CD4-positive, alpha-beta T cell treated with Interleukin-2 at 100 ng/mL for 4 hours (primary cell): ENCODE measurements at places on chromosomes 12 and 14.

- DNase-seq: no peak
Observed at GRCh38 chr12:105092336-105092735, 8.1 kb upstream of the ALDH1L2 start.

GRCh38 chr12:1632702-1633101, 3.7 kb downstream of the WNT5B start:
- DNase-seq: no peak

DNA sequence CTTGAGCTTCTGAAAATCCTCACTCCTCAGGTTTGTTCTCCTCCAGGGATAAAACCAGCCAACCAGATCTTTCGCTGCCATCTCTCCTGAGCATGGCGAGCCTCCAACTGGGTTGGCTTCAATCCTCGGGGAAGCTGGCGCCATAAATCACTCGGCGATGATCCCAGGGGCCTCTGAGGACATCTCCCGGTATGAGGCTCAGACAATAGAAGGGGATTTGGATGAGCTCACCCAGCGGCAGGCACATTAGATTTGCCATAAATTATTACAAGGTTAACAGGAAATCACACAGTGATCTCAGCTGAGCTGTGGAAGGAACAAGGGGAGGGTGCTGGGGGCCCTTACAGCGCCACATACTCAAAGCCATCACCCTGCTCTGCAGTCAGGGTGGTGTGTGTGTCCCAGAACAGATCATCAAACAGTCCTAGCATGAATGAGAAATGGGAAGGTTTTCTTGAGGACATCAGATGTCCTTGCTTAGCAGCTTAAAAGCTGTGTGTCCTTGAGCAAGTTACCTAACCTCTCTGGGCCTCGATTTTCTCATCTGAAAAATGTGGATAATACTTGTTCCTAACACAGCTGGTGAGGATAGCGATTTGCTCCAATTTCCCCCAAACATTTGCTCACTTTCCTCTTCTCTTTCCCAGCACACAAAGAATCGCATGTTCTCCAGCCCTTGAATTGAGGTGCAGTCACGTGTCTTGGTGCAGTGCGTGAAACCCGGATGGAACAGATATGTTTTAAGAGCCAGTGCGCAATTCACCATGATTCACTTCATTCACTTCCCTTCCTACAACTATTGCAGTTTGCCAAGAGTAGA, 142.8 kb downstream of the SCARB1 start:
- no peak for DNase-seq

- no peak for DNase-seq
Observed at GRCh38 chr14:77099425-77100167, 1.5 kb downstream of the CIPC start.

DNA sequence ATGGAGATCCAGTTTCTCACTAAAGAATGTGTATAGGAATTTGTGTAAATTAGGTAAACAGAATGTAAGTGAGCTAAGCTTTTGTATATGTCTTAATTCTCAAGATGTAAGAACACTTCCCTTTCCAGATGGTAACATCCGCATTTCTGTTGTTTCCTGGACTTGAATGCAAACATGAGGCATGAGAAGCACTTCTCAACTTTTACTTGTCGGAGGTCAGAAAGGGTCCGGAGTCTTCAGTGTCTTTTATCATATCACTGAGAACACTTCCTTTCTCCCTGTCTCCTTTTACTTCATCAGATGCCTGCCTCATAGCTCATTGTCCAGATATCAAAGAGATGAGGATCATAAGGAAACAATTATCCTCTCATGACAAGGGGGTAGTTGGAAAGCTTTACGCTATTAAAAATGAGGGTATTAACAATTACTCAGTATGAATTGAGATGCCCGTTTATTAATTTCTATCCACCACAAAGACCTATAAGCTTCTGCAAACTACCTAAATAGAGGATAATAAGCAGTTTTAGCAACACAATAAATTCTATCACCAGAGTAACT, 214.1 kb upstream of the FLRT2 start:
- DNase-seq: no peak

DNA sequence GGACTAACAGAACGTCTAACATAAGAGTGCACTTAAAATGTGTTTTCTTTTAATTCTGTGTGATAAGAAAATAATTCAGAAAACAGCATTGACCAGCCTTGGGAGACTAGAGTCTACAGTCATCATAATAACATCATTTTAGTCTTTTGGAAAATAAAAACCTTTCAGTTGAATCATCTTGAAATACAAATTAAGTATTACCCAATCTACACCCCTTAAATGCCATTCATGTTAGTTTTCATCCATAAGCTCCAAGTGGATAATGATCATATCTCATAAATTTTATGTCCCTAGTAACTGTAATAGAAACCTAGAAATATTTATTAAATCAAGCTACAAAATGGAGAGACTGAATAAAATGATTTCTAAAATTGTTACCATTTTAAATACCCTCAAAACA, 32.4 kb downstream of the EPS8 start:
- DNase-seq: no peak

DNA sequence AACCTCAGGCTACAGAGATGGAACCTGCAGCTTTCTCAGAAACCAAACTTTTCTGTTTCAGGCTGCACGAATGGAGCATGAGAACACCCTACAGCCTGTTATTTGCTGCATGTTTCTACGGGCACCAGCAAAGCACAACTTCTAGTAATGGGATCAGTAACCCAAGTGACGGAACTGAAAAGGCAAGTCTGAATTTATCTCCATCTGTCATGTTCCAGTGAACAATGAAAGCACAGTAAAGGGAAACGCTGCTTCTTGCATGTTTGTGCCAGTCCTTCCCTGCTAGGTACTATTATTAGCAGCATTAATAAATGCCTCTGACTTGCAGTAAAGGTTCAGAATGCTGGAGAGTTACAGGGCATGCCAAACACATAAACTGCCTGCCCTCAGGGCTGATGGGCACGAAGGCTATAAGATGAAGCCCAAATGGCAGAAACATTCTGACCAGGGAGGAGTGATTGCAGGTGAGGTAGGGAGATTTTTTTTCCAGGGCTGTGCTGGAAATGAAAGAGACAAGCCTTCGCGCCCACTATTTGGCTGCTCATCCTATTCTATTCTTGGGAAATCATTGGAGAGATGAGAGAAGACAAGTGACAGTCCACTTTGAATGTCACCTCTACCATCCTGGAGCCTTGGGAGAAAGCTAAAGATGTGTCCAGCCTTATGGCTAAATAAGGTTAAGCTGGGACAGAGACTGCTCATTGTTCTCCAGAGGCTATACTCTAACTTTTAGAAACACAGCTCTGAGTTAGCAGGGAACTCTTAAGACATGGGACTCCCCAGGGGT, 100.4 kb upstream of the PLXNC1 start:
- no peak for DNase-seq

DNA sequence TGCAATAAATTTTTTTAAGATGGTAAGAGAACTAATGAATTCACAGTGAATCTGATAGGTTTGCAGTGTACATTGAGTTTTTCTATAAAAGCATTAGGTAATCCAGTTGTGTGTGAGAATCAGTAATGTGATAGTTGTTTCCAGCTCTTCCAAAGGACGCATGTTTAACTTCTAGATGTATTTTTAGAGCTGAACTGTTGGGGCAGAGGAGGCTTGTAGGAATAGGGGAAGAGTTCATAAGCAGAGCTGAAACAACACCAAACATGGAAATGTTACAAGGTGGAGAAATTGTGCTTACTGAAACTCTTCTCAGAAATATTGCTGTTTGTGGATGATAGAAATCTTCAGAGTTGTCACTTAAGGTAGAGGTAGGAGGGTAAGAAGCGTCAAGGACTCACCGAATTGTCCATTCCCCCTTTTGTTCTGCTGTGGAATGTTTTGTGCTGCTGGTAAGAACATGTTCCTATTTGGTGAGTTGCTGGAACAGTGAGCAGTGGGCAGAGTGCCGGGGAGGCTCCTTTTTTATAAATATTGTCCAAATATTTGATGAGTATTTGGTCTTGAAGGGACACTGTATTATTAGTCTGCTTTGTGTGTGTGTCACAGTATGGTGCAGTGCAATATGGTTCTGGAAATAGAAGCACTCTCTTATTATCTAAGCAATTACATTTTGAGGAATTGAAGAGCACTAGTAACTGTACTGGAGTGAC, 76.7 kb downstream of the ANO6 start:
- DNase-seq: no peak

GRCh38 chr14:50739186-50739585, 71.1 kb upstream of the SAV1 start:
- no peak for DNase-seq

DNA sequence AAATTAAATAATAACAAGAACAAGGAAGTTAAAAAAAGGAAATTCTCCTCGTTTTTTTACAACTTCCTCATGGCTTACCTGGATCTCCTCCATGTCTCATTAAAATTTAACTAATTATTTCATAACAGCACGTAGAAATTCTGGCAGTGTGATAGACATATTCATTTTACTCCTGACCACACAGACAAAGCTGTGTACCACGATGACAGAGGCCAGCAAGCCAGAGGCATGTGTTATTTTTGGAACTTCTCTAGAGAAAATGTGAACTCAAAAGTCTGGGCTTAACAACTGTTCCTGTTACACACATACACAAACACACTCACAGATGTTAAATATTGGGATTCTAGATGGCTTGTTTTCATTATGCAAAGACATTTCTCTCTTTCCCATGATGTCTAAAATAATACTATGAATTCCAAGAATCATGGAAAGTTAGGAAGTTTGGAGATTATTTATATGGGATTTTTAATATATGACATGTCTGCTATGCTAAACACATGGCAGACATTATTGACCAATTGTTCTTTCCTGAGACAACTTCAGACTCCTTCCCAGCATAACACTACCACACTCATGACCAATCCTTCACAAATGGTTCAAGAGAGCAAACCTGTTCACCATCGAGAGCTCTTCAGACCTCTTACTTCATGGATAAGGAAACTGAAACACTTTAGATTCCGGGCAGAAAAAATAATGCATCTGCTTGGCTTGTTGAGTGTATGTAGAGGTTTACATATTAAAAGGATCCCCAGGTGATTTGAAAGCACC, 158.7 kb downstream of the DACT1 start:
- DNase-seq: no peak

GRCh38 chr14:21185491-21185890, 29.6 kb upstream of the OR5AU1 start:
- DNase-seq: no peak

DNA sequence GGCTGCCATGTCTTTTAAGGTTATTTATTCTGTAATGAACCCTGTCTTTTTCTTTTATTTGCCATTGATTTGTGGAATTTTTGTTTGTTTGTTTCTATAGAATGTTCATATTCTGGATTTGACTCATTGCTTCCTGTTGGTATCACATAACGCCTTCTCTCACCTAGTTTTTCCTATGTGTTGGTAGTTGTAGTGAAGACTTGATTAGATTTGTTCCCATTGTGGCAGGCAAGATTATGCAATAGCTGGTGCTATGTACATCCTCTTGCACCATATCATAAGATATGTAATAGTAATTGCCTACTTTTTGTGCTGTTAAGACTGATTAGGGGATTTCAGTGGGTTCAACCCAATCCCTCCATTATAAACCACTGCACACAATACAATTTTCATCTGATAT, 3.9 kb upstream of the KRT6B start:
- DNase-seq: no peak

DNA sequence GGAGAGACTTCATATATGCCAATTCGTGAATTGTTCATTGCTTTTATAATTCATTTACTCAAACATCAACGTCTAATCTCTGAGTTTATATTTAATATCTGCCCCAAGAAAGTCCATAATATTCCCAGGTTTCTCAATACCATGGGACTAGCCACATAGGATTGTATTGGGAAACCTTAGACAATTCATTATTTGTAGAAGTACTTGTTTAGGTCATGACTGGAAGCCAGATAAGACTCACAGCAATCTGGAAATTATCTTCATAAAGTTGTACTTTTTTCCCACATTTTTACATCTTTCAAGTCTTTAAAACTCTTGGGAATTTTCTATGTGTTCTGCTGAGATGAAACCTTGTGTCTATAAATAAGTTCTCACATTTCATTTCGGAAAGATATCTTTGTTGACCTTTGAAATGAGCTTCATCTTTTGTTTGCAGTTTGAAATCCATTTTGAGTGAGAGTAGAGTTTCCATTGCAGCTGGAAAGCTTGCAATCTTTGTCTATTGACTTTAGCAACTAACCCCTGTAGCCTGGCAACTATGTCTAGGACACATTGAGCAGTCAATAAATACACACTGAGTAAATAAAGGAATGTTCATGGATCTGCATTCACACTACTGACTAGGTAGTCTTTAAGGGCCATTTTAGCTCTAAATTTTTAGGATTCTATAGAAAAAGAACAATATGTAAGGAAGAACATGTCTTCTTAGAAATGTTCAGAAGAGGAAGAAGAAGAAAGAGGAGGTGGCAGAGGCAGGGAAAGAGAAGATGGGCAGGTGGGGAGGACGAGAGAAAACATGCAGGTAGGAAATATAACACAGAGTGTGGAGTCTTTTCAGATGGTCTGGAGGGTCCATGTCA, 154.4 kb downstream of the LRIG3 start:
- DNase-seq: no peak

DNA sequence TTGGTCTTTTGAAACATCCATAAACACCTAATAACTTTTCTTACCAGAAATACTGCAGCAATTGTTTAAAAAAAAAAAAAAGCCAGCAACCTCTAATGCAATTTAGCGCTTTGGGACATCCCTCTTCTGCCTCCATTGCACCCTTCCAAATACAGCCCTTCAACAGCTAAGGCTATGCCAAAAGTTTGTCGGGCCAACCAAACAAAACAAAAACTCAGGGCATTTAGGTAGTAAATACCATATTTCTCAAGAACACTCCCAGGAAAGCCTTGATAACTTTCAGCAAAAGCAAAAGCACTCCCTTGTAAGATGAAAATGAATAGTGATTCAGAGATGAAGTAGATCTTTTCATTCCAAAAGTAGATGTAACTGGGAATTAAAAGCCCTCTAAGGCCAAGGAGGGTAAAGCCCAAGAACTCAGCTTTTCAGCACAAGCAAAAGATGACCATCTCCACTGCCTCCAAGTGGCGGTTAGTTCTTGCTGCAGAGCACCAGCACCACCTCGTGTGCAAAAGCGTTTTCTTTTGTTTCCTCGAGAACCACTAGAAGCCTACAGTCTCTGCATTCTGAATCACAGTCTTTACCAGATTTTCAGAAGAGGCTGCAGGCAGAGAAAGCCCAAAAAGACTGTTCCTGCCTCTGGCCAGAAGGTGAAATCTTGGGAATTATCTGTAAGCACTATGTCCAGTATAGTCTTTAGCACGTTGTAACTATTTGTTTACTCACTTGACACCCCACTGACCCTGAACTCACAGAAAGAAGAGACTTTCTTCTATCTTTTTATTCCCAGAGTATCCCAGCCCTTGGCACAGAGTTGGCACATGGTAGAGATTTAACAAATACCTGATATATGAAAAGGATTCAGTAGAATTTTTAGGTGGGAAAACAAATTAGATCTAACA, 53.1 kb downstream of the SIX6 start:
- DNase-seq: no peak

- DNase-seq: no peak
Observed at GRCh38 chr12:84976133-84976532, 59.9 kb downstream of the TSPAN19 start.
